SK-N-SH (cell line): ENCODE measurements at places on chromosomes 5 and 9. TPM values are rescaled to one million over a fixed set of nuclear protein-coding genes. Genes with fewer than 3 reads are reported as not detected.

Gene ZFYVE16
- polyA plus RNA-seq: 3.3 and 4.8 TPM in 2 replicates

DNA sequence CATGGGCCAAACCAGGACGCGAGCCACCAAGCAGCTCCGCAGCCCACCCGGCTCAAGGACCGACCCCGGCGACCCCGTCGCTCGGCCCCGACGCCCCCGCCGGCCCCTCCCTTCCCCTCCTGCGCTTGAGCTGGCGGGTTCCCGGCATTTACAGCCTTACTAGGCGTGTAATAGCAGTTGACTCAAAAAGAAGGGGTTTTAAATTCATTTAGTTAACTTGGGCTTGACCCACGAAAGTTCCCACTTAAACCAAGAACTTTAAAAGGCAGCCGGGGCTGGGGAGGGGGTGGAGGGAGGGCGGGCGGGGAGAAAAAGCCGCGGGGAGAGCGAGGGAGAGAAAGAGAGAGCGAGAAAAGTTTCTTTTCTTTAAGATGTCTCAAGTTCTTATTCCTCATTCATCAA is 636 bp downstream of the PRDM12 start:
- no peaks in the 10 kb centered on the region for H3K4me1 ChIP-seq
- H3K4me3 ChIP-seq: no peak overlapping the region
- H3K27ac ChIP-seq: no peak overlapping the region
- DNase-seq: no peak

Gene FCN2
- polyA plus RNA-seq: not detected in 2 replicates

DNA sequence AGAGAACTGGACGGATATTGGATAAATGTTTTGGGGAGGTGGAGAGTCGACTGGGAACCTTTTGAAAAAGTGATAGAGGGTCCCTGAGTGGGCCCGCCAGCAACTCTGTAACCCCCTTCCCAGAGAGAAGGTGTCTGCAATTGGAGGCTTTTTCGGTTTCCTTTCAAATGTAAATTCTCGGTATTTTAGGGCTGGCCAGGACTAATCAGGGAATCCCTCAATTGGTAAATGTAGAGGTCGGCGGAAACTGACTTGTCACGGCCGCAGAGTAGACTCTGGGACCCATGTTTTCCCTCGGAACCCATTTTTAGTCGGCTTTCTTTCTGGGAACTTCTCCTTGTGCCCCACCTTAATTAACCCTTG is 524 bp downstream of the CCNB1 start:
- peak; percentile 27 for DNase-seq
- peak overlapping the region; percentile 74 for H3K27ac ChIP-seq
- peak overlapping the region; percentile 76 for H3K4me3 ChIP-seq
- H3K27me3 ChIP-seq: no peaks in the 10 kb centered on the region

- no peaks in the 10 kb centered on the region for H3K27me3 ChIP-seq
- H3K27ac ChIP-seq: no peak overlapping the region
- H3K36me3 ChIP-seq: no peaks in the 10 kb centered on the region; the same call in 1 of the 2 replicates
- no peak overlapping the region for H3K4me3 ChIP-seq
- peaks cover 50% of the 10 kb centered on the region; the same call in 1 of the 2 replicates for H3K4me1 ChIP-seq
Measured at GRCh38 chr9:133950192-133950591, 41.9 kb downstream of the VAV2 start.

Gene PBX3
- 73.0 and 87.0 TPM in 2 replicates for polyA plus RNA-seq
